Right forelimb (tissue), 1 donor: ENCODE measurements at places on chromosomes 4 and X.
A peak's percentile ranks its signal among the peaks of the same experiment; 100 is the strongest.

DNA sequence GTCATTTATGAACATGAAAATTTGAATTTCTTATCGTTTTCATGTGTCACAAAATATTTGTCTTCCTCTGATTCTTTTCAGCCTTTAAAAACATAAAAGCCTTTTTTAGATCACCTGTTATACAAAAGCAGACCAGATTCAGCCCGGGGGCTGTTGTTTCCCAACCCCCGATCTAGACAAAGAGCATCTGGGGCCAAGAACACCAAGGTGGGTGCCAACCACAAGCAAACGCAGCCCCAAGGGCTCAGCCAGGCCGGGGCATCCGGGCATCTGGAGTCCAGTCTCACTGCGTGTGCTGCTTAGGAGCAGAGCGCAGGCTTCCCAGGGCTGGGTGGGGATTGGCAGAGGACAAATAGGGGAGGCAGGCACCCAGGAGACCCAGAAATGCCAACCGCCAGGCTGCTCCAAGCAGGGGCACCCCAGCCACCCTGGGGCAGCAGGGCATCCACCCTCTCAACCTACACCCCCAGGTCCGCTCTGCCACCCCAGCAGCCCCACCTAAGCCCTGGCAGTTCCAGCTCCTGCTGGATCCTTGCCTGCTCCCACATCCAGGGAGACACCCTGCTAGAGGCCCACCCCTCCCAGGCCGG is 78.0 kb downstream of the HMX1 start:
- no peak for DNase-seq

- no peak for DNase-seq
Observed at GRCh38 chrX:49312176-49312575, 8.7 kb downstream of the GAGE10 start.

- DNase-seq, result no peak
Observed at GRCh38 chr4:40608628-40609027, 21.0 kb downstream of the RBM47 start.

DNA sequence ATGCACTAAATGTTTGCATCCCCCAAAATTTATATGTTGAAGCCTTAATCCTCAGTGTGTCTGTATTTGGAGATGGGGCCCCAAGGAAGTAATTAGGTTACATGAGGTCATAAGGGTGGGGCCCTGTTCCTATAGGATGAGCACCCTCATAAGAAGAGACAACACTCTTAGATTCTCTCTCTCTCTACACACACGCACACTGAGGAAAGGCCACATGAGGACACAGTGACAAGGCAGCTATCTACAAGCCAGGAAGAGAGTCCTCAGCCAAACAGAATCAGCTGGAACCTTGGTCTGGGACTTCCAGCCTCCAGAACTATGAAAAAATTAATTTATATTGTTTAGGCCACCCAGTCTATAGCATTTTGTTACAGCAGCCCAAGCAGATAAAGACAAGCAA is 69.3 kb upstream of the NOCT start:
- no peak for DNase-seq

DNA sequence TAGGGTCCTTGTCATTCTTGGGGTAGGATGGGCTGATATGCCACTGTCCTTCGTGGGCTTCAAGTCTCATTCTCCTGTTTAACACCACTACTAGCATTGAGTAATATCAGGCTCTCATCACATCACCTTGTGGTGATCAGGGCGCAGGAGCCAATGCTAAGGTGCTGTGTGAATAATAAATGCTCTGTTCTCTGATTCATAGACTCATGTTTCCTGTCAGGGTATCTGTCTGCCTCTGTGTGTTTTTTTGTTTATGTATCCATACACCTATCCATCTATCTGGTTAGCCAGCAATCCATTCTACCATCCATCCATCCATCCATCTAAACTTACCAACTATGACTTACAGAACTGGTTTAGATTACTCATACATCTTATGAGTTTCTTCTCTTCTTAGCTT is 525.1 kb upstream of the ATOH1 start:
- no peak for DNase-seq

DNA sequence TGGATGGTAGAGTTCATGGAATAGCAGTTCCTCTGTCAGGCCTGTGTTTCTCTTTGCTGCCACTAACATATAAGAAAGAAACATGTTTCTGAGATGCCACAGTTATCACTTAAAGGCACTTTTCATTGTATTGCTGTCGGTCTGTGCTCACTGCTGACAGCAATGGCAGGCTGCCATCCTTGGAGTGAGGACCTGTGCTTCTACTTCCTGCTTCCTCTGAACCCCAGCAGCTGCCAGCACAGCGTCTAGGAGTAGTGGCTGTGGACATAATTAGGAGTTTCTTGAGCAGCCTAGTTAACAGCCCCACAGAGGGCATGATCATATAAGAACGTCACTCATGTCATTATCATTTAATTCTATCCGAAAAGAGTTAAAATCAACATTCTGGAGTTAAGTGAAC is 30.5 kb downstream of the F11 start:
- no peak for DNase-seq

DNA sequence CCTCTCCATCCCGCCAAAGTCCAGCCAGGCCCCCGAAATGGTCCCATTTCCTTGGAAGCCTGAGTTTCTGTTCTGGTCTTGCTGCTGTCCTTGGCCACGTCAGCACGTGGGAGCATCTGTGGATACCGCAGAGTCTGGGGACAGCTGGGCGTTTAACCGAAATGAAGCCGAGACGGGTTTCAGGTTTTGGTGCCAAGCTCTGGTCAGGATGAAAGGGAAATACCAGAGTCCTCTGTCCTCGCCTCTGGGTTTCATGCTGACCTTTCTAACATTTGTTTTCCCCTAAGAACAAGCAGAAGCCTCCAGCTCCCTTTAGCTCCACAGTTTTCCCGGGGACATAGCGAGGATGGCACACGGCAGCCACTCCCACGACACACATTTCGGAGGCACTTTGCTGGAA is 19.7 kb downstream of the SHOX start:
- peak; percentile 66 for DNase-seq

DNA sequence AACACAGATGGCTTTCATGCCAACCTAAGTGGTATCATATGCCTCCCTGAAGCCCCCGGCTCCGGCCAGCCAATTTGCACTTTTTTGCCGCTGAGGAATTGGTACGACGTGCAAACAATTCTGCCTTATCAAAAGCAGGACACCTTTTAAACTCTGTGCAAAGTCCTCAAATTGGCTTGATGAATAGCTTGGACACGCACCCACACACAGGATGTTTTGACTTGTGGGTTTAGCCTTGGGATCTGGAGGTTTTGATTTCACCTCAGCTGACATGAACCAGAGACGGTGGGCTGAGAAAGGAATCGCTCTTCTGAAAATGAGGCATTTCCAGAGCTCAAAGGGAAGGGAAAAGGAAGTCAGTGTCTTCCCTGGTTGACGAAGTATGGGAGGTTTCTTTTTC is 110.8 kb upstream of the SHOX start:
- DNase-seq, result no peak

GRCh38 chr4:100486496-100486895 is 31.3 kb downstream of the EMCN start:
- no peak for DNase-seq

DNA sequence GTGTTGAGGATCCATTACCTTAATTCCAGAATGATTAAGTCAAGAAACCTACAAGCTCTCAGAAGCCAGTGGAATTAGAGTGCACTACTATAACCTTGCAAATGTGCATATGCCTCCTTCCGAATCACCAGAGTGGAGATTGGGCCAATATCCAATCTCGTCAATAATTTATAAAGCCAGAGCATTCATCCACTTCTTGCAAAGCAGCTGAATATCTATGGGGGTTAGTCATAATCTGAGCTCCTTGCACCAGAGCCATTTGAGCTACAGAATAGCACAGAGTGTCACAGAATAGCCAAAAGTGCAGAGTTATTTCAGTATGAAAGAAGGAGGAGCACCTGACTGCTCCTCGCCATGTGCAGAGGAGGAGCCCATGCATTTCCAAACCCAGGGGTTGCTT is 69.2 kb upstream of the MTM1 start:
- no peak for DNase-seq

DNA sequence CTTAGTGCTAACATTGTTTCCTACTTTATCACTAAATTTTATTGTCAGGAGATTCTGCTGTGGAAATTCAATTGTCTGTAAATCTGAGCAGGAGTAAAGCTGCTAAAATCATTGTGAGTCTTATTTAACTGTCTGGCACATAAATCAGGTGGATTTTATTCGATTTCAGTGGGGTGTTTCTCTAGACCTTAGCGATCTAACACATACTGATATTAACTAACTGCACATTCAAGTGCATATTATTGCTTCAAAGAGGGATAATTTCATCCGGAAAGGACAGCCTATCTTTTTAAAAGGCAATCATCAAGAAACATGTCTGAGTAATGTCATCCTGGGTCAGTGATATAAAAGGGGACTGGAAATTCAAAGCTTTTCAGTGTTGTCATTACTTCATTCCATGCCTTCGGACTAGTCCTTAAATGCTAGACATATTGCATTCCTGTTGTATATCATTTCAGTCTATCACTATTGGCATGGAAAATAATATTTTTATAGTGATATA is 388.7 kb downstream of the PCDH10 start:
- no peak for DNase-seq

GRCh38 chr4:52915730-52916300 is 53.7 kb downstream of the RASL11B start:
- DNase-seq, result no peak

DNA sequence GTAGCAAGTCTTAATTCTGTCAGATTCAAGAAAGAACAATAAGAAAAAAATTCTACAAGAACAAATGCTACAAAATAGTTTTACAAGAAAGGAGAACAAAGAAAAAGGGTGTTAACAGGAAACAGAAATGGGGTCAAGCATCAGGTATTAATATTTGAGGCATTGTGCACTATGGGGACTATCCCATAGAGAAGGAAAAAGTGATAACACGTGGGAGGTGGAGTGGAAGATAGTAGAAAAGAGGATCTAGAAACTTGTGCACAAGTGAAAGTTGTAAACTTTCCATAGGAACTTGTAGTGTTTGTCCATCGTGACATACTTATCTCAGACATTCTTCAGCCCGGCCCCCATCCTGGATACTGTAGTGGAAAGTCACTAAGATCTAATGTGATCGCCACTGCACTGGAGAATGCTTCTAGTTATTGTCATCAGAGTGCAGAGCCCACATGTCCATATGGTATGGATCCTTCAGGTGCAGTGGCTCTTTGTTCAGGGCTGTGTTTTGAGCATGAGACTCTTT is 15.4 kb upstream of the NFXL1 start:
- no peak for DNase-seq
